ENCODE measurements at places on chromosomes 6 and 20.
A peak's percentile ranks its signal among the peaks of the same experiment; 100 is the strongest.

DNA sequence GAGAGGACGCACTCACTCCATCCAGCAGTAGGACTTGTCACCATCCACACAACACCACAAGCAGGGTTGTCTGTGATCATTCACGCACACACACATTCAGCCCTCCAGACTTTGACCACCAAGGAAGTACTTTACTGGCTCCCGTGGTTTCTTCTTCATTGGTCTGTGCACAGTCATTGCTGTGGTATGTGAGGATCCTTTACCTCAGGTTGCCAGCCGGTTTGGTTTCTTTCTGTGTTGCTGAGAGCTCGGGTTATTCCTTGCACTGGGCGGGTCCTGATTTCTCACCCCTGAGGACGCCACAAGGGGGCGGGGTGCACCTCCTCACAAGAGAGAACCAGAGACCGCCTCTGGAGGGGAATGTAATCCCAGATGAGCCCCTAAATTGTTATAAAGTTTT is 11.2 kb downstream of the SLC35A1 start:
- peaks cover 6% of the 10 kb centered on the region for H3K36me3 ChIP-seq
- H3K4me3 ChIP-seq = no peak overlapping the region
- H3K27ac ChIP-seq = no peak overlapping the region
- peaks cover 3% of the 10 kb centered on the region for H3K4me1 ChIP-seq
- no peaks in the 10 kb centered on the region for H3K27me3 ChIP-seq
- peak; percentile 20 for DNase-seq

DNA sequence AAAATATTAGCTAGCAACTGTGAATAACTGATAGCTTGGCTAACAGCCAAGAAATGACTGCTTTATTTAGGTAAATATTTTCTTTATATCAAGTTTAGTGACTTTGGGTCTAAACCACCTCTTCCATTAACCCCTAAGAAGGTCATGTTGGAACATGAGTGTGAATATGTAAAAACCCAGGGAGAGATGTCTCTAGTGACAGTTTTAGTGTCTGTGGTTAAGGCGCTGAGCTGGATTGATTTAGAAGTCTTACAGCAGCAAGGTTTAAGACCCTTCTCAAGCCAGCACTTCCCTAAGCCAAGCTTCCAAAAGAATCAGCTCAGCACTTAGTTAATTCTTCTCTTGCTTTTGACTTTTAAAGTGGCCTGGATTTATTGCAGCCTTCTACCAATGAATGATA is 11.4 kb upstream of the SIRT5 start:
- no peaks in the 10 kb centered on the region for H3K4me1 ChIP-seq
- H3K27ac ChIP-seq = no peak overlapping the region
- H3K36me3 ChIP-seq = no peaks in the 10 kb centered on the region
- DNase-seq = no peak
- no peak overlapping the region for H3K4me3 ChIP-seq

DNA sequence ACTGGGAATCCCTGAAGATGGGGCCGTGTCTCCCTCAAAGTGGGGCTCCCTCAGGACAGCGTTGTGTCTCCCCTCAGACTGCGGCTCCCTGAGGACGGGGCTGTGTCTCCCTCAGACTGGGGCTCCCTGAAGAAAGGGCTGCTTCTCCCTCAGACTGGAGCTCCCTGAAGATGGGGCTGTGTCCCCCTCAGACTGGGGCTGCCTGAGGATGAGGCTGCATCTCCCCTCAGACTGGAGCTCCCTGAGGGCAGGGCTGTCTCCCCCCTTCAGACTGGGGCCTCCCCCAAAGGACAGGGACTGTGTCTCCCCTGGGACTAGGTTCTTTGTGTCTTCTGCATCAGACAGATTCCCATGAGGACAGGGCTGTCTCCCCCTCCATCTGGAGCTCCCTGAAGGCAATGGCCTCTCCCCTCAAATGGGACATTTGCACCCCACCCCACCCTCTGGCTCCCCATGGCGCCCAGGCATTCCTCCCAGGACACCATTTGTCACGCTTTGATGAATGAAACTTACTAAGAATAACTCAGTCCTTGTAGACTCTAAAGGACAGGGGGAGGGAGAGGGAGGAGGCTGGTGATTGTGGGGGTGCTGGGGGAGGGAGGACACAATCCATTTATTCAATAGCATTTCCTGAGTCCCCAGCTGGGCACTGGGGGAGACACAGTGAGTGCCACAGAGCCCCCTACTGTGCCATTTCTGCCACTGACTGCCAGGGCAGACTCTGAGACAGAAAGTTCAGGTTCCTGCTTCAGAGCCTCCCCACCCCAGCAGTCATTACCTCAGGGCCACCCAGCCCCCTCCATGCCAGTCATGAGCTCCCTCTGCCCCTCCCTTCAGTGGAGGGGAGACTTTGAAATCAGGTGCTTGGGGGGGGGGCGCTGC is 122.4 kb downstream of the MRPL14 start:
- no peak overlapping the region for H3K4me3 ChIP-seq
- H3K27ac ChIP-seq = no peak overlapping the region
- peaks cover 18% of the 10 kb centered on the region for H3K4me1 ChIP-seq
- H3K27me3 ChIP-seq = peaks cover 40% of the 10 kb centered on the region
- no peak for DNase-seq

DNA sequence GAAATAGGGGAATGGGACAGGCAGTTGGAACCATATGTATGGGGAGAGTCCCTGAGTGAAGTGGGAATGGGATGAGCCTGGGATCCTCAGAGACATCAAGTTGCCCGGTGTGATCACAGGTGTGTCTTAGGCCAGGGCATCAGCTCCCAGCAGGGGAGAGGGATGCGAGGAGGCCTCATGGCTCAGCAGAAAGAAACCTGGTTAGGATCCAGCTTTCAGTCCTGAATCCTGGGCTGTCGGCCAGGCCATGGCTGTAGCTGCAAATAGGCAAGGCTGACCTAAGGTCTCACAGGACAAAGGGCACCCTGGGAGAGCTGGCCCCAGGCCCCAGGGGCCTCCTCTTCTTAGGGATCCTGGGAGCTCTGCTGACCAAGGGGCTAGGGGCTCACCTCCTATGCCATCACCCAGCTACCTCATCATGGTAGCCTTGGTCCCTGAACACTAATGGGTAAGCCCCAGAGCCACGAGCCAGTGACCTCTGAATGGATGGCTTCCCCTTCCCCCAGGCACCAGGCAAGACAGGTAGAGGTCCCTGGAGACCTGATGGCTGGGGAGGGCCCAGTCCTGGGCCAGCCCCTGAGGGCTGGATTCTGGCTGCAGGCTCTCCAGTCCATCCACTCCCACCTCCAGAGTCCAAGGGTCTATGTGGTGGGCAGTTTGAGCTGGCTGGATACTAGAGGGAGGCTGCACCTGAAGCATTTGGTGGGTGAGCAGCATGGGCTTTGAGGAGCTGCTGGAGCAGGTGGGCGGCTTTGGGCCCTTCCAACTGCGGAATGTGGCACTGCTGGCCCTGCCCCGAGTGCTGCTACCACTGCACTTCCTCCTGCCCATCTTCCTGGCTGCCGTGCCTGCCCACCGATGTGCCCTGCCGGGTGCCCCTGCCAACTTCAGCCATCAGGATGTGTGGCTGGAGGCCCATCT is at the start of gene SLC22A7:
SLC22A7 (plus strand) TSS at position 617 of the 921 bp plus-strand sequence; CDS start at position 716, 99 bp downstream.
- H3K4me1 ChIP-seq = no peaks in the 10 kb centered on the region
- H3K36me3 ChIP-seq = no peaks in the 10 kb centered on the region
- no peak for DNase-seq

DNA sequence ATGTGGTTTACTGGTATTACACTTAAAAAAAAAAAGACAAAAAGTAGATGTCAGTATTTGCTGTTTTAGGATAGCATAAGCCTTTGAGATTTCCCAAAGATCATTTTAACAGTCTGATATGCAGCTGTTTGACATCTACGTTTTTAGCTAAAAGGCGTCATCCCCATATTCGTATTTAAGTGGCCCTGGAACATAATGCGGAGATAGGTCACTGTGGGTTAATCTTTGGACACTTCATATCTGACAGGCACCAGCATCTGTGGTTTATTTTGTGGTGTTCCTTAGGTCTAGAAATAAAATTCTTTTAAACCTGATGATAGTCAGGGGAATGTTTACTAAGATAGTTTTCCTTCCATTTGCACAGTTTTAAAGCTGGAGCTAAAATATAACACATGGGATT is 313.7 kb downstream of the SOX4 start:
- H3K36me3 ChIP-seq = no peaks in the 10 kb centered on the region
- no peaks in the 10 kb centered on the region for H3K27me3 ChIP-seq
- no peak overlapping the region for H3K4me3 ChIP-seq
- H3K4me1 ChIP-seq = no peaks in the 10 kb centered on the region
- DNase-seq = no peak
- no peak overlapping the region for H3K27ac ChIP-seq

DNA sequence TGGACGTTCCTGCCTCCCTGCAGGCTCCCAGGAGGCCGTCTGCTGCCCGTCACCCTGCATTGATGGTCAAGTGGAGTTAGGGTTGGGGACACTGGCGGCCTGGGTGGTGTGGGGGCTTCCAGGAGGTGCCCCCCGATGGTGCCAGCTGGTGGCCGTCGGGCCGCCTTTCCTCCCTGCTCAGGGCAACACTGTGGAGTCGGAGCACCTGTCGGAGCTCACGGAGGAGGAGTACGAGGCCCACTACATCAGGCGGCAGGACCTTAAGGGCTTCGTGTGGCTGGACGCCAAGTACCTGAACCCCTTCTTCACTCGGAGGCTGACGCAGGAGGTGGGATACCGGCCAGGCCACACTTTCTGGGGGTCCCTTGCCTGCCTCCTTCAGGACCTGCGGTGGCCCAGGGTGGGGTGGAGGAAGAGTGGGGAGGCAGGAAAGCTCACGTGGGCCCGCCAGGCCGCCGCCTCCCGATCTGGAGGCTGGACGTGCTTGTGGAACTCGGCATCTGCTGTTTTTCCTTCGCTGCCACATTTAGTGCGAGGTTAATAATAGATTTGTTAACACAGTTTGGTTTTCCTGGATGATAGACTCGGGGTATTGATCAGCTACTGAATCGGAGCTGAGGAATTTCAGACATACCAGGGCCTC is 28.6 kb downstream of the SPATA2 start:
- no peaks in the 10 kb centered on the region for H3K4me1 ChIP-seq
- no peak overlapping the region for H3K4me3 ChIP-seq
- no peak overlapping the region for H3K27ac ChIP-seq
- no peaks in the 10 kb centered on the region for H3K27me3 ChIP-seq

GRCh38 chr6:170294813-170295509 is 4.1 kb upstream of the DLL1 start:
- H3K27ac ChIP-seq = no peak overlapping the region
- DNase-seq = peak; percentile 44
- H3K36me3 ChIP-seq = no peaks in the 10 kb centered on the region
- peaks cover 37% of the 10 kb centered on the region for H3K27me3 ChIP-seq

DNA sequence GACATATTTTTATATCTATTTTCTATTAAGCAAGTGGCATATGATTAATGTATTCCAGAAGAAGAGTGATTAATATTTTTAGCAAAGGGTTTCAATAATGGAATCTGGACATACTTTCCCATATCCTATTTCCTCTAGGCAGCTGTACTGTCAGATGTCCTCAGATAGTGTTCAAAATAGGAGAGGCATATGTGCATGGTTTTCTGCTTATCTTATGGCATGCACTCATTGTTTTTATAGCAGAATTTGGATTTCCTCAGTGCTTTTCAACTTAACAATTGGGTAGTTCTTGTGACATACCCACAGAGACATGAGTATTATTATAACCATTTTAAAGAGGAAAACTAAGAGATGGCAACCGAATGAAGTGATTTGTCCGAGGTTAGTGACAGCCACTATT is 12.6 kb upstream of the SLC17A5 start:
- H3K27ac ChIP-seq = no peak overlapping the region
- H3K4me1 ChIP-seq = no peaks in the 10 kb centered on the region
- no peaks in the 10 kb centered on the region for H3K36me3 ChIP-seq

- H3K4me1 ChIP-seq = no peaks in the 10 kb centered on the region
- H3K36me3 ChIP-seq = peaks cover 55% of the 10 kb centered on the region
- H3K27ac ChIP-seq = no peak overlapping the region
- no peak for DNase-seq
- no peaks in the 10 kb centered on the region for H3K27me3 ChIP-seq
Observed at GRCh38 chr20:63202811-63203526, 13.0 kb downstream of the YTHDF1 start.

DNA sequence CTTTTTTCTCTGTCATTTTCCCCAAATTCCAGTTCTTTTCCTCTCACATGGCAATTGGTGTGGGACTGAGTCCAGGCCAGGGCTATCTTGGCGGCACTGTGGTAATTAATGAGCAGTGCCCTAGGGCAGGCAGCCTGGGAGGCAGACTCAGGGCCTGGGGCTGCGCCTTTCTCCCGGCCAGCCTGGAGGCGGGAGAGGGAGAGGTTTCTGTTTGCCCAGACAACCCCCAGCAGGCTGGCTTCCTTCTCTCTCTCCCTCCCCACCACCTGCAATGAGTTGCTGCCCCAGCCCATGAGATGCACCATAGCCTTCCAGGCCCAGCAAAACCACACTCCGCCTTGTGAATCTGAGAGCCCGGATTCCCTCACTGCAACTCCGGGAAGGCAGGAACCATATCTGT is 15.1 kb upstream of the CCDC167 start:
- no peaks in the 10 kb centered on the region for H3K27me3 ChIP-seq
- peaks cover 69% of the 10 kb centered on the region for H3K4me1 ChIP-seq
- H3K27ac ChIP-seq = peak overlapping the region; percentile 92
- no peak overlapping the region for H3K4me3 ChIP-seq
- no peaks in the 10 kb centered on the region for H3K36me3 ChIP-seq

GRCh38 chr6:3318821-3319540 is 60.2 kb downstream of the PSMG4 start:
- peaks cover 3% of the 10 kb centered on the region for H3K27me3 ChIP-seq
- H3K4me1 ChIP-seq = peaks cover 17% of the 10 kb centered on the region
- no peak overlapping the region for H3K27ac ChIP-seq
- H3K36me3 ChIP-seq = no peaks in the 10 kb centered on the region
- no peak overlapping the region for H3K4me3 ChIP-seq

DNA sequence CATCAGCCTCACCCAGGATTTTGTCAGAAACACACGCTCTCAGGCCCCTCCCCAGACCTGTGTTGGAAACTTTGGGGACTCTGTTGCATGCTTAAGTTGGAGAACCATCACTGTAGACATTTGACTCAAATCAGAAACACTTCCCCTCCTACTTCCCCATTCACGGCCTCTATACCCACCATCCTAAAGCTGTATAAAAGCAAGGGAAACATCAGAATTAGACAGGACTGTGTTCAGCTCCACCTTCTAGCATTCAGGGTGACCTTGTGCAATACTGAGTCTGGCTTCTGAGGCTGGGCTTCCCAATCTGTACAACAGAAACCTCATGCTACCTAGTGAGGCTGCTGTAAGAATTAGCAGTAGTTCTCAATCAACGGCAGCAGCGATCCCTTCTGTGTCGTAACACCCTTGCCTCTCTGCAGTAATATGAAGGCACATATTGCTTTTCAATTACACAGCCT is 252.3 kb downstream of the LY86 start:
- no peak overlapping the region for H3K27ac ChIP-seq
- H3K36me3 ChIP-seq = no peaks in the 10 kb centered on the region
- H3K4me1 ChIP-seq = peaks cover 12% of the 10 kb centered on the region
- H3K27me3 ChIP-seq = no peaks in the 10 kb centered on the region
- no peak for DNase-seq
- no peak overlapping the region for H3K4me3 ChIP-seq

DNA sequence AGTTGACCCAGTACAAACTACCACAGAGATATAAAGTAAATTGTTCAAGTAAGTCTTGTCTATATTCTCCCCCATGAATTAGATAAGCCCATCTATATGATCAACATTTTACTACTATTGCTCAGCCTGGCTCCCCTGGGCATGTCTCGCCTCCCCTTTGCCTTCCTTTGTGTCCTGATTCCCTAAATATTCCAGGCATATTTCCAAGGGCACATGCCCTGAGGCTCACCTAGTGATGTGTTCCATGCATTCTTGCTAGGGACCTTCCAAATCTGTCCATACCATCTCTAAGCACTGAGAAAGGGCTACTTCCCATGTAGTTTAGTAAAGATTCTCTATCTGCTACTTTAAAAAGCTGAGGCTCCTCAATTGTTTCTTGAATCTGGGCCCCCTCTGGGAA is 309.5 kb upstream of the PRND start:
- H3K4me1 ChIP-seq = no peaks in the 10 kb centered on the region
- DNase-seq = no peak
- no peak overlapping the region for H3K4me3 ChIP-seq
- no peaks in the 10 kb centered on the region for H3K27me3 ChIP-seq
